Endothelial cell of coronary artery (primary cell): ENCODE measurements at places on chromosomes 1 and 21. TPM values are rescaled to one million over a fixed set of nuclear protein-coding genes. Genes with fewer than 3 reads are reported as not detected.

FLG2 gene
- not detected in 2 replicates for total RNA-seq

RGSL1 gene
- total RNA-seq, result not detected in 2 replicates

SLC25A34 gene
- 0.18 and 0.38 TPM in 2 replicates for total RNA-seq

SOX13 gene
- 20.0 and 21.5 TPM in 2 replicates for total RNA-seq

CFHR5 gene
- not detected in 2 replicates for total RNA-seq

NUCKS1 gene
- total RNA-seq, result 86.6 and 119 TPM in 2 replicates

SELENBP1 gene
- 5.5 and 12.2 TPM in 2 replicates for total RNA-seq

RGS13 gene
- total RNA-seq, result not detected in 2 replicates

PLA2G5 gene
- 0.63 and 1.4 TPM in 2 replicates for total RNA-seq

OR2L3 gene
- total RNA-seq, result not detected in 2 replicates

SPRR1A gene
- total RNA-seq, result not detected in 2 replicates

C1QA gene
- not detected in 2 replicates for total RNA-seq

HES4 gene
- 17.0 and 31.4 TPM in 2 replicates for total RNA-seq

NES gene
- total RNA-seq, result 127 and 255 TPM in 2 replicates

MFAP2 gene
- 19.5 and 26.9 TPM in 2 replicates for total RNA-seq

CR2 gene
- not detected in 2 replicates for total RNA-seq

DISC1 gene
- total RNA-seq, result 13.6 and 15.6 TPM in 2 replicates

CD34 gene
- 30.3 and 51.4 TPM in 2 replicates for total RNA-seq

SERPINC1 gene
- not detected in 2 replicates for total RNA-seq

SPSB1 gene
- 21.3 and 28.6 TPM in 2 replicates for total RNA-seq

LYPD8 gene
- 0.19 TPM in 1 of 2 replicates, not detected in the other for total RNA-seq

OR2C3 gene
- not detected in 2 replicates for total RNA-seq

RASSF5 gene
- total RNA-seq, result 0.19 and 0.54 TPM in 2 replicates

HMGCL gene
- total RNA-seq, result 30.6 and 42.8 TPM in 2 replicates

FAM163A gene
- total RNA-seq, result 0.09 TPM in 2 replicates

TP73 gene
- 0.19 TPM in 1 of 2 replicates, not detected in the other for total RNA-seq

IL23R gene
- not detected in 2 replicates for total RNA-seq

LCK gene
- 0.09 TPM in 1 of 2 replicates, not detected in the other for total RNA-seq
